ENCODE measurements at places on chromosomes 6 and 20.

GRCh38 chr6:9503111-9503761 lies 911.6 kb downstream of the TFAP2A start:
- no peak for DNase-seq

DNA sequence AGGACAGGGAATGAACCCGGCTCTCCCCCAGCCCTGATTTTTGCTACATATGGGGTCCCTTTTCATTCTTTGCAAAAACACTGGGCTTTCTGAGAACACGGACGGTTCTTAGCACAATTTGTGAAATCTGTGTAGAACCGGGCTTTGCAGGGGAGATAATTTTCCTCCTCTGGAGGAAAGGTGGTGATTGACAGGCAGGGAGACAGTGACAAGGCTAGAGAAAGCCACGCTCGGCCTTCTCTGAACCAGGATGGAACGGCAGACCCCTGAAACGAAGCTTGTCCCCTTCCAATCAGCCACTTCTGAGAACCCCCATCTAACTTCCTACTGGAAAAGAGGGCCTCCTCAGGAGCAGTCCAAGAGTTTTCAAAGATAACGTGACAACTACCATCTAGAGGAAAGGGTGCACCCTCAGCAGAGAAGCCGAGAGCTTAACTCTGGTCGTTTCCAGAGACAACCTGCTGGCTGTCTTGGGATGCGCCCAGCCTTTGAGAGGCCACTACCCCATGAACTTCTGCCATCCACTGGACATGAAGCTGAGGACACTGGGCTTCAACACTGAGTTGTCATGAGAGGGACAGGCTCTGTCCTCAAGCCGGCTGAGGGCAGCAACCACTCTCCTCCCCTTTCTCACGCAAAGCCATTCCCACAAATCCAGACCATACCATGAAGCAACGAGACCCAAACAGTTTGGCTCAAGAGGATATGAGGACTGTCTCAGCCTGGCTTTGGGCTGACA lies 28.8 kb upstream of the ZBP1 start:
- DNase-seq = peak; percentile 43

- DNase-seq = peak; percentile 72
Observed at GRCh38 chr6:36546308-36546919, 865 bp downstream of the STK38 start.

DNA sequence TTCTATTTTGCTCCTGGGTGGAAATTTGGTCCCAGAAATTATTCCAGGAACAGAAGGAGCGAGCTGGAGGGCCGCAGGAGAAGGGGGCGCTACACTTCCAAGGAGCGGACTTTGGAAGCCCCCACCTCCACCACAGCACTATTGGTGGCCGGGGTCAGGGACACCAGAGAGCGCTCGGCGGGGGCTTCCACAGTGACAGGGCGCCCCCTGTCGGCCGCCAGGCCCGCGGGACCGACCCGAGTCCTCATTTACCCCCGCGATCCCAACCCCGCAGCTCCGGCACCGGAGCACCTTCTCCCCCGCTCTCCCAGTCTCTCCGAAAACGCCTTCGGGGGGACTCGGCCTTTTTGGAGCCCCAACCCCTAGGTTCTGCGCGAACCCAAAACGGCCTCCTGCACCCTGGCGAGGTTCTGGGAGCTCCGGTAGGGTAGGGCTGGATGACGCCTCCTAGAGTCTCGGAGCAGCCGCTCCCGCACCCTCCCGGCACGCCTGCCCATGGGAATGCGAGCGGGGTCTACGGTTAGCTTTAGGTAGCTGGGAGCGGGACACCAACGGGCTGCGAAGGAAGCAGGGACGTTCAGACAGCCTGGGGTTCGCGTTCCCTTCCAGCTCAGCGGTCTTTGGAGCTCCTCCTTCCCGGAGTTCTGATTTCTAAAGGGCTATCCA lies 2.4 kb upstream of the FOXA2 start:
- no peak for DNase-seq

- no peak for DNase-seq
Observed at GRCh38 chr6:50681213-50681824, 32.0 kb upstream of the TFAP2D start.

GRCh38 chr6:43515808-43516207 lies 918 bp downstream of the YIPF3 start:
- no peak for DNase-seq

DNA sequence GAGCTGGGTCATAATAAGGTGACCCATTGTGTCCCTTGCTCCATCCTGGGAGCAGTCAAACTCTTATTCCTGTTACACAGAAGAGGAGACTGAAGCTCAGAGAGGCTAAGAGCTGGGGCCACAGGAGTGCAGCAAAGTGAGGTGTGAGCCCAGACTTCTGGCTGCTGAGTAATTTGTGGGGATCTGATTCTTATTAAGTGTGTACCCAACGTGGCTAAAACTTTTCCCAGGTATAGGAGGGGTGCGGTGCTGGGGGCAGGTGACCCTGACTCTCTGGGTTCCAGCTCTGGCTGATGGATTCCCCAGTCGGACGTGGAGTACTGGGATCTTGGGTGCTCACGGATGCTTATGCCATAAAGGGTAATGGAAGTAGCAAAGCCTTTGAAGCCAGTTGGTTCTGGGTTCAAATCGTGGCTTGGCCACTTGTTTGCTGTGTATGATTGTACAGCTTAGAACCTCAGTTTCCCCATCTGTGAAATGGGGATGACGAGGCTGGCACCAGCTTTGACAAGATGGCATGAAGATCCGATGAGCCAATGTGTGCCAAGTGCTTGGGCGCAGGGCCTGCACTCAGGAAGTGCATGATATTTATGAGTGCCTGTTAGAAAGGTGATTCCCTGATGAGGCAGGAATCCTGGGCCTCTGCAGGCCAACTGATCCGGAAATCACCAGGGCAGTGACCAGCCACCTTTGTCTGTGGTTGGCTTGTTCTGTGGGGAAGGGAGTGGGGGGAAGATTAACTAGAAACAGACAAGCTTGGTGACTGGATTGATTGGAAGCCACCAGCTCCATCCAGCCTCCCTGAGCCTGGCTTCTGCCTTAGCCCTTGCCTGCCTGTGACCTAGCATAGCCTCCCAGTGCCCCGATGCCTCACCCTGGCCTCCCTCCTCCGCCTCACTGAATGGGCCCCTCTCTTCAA lies 6.0 kb downstream of the SRC start:
- peak; percentile 48 for DNase-seq

- no peak for DNase-seq
Observed at GRCh38 chr6:109701221-109701620, 10.1 kb downstream of the FIG4 start.

- no peak for DNase-seq
Observed at GRCh38 chr6:20310185-20310584, 91.5 kb upstream of the E2F3 start.

DNA sequence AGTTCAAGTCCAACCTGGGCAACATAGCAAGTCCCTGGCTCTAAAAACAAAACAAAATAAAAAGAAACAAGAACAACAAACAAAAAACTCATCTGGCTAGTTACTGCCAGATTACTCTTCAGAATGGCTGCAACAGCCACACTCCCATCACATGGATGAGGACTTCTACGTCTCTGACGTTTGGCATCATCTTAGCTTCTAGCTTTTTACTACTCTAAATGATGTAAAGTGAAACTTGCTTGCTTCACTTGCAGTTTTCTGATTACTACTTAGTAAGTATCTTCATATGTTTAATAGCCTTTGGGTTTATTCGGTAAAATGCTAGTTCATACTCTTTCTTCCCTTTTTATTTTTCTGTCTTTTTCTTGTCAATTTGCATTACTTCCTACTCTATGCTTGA lies 161.1 kb upstream of the CARMIL1 start:
- DNase-seq = no peak

GRCh38 chr6:140105857-140106256 lies 731.4 kb upstream of the CITED2 start:
- no peak for DNase-seq

DNA sequence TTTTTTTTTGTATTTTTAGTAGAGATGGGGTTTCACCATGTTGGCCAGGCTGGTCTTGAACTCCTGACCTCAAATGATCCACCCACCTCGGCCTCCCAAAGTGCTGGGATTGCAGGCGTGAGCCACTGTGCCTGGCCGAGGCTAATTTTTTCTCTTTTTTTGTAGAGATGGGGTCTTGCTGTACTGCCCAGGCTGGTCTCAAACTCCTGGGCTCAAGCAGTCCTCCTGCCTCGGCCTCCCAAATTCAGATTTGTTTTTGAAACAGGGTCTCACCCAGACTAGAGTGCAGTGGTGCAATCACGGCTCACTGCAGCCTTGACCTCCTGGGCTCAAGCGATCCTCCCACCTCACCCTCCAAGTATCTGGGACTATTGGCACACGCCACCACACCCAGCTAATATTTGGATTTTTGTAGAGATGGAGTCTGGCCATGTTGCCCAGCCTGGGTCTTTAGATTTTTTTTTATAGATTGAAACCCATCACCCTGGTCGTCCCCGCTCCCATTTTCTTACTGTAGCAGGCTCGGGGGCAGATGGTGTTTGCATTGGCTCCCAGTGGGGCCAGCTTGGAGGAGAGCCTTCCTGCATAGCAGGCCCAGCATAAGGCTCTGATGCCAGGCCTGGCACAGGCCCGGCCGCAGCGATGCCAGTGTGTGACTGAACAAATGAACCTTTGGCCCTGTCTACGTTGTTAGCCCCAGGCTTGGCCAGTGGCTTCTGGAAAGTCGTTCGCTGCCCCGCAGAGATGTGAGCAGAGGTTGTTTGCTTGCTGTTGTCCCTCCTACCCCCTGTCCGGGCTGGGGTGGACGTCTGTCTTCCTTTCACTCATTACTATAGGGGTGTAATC lies 4.3 kb upstream of the MTG2 start:
- no peak for DNase-seq

- no peak for DNase-seq
Observed at GRCh38 chr6:157546321-157546720, 165.3 kb downstream of the ZDHHC14 start.

DNA sequence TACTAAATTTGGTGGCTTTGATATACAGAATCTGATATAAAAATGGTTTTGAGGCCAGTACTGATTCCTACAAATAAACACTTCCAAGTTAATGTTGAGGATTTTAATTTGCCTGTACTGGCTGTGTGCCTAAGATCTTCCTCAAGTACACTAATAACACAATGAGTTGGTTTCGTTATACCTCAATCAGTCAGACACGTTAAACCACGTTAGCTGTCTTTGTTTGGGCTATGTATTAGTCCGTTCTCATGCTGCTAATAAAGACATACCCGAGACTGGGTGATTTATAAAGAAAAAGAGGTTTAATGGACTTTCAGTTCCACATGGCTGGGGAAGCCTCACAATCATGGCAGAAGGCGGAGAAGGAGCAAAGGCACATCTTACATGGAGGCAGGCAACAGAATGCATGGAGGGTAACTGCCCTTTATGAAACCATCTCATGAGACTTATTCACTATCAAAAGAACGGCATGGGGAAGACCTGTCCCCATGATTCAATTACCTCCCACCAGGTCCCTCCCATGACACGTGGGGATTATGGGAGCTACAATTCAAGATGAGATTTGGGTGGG lies 46.2 kb downstream of the NT5E start:
- DNase-seq = no peak
